GM19239 (cell line): ENCODE measurements at places on chromosomes 5 and 9.
A peak's percentile ranks its signal among the peaks of the same experiment; 100 is the strongest.

- no peak for DNase-seq
These were observed 266.7 kb downstream of the PJA2 start for GRCh38 chr5:109143031-109143430.

DNA sequence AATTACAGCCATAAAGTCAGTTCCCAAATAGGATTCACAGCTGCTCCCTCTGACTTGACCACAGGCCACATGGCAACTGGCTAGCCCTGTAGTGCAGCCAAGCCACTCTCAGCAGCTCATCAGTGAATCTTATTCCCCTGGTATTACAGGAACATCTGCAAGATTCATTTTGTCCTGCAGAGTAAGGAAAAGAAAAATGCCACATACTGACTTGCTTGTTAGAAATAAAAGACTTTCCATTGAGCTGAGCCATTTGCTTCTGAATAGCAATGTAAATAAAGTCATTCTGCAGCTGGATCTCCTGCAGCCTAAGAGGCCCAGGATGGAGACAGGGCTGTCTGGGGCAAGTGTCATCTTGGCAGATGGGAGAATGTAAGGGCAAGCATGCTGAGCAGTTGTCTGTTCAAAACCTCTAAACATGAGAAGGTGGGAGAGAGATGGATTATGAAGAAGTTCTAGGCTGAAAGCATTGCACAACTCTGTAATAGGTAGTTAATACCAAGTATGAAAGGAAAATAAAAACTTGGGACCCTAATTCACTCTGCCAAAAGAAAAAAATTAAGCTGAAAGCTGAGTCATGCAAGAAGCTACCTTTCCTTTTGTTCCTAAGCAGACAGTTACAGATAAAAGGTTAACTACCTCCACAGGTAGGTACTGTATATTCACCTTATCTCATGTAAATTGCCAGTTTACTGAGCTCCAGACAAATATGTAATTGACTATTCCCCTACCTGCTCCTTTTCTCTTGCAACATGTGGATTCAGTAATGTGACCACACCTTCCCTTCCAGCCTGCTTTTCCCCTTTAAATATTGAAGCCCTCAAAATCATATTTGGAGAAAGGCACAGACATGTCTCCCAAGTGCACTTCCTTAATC, 244.4 kb upstream of the RAI14 start:
- no peak for DNase-seq

- no peak for DNase-seq
These were observed 31.4 kb upstream of the FAT2 start for GRCh38 chr5:151622367-151623088.

DNA sequence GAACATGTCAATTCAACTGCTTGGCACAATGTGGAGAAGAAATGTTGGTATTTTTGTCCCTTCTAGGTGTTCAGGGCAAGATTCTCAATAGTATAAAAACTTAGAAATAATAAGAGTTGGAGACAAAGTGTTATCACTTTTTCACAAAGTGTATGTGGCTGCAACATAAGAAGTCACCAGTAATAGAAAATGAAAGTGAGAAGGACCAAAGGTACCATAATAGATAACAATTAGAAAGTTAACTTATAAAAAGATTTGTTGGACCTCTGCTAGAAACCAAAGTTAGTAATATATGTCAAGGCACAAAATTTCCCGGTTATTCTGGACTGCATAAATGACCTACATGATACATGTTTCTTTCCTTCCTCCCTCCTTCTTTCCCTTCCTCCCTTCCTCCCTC, 1535.3 kb downstream of the EFNA5 start:
- DNase-seq: no peak

- DNase-seq: no peak
These were observed 45.4 kb downstream of the SEMA4D start for GRCh38 chr9:89452561-89452960.

- no peak for DNase-seq
These were observed 76.5 kb upstream of the ATG10 start for GRCh38 chr5:81895307-81895706.

GRCh38 chr5:160349249-160349934, 21.0 kb downstream of the C1QTNF2 start:
- DNase-seq: no peak

DNA sequence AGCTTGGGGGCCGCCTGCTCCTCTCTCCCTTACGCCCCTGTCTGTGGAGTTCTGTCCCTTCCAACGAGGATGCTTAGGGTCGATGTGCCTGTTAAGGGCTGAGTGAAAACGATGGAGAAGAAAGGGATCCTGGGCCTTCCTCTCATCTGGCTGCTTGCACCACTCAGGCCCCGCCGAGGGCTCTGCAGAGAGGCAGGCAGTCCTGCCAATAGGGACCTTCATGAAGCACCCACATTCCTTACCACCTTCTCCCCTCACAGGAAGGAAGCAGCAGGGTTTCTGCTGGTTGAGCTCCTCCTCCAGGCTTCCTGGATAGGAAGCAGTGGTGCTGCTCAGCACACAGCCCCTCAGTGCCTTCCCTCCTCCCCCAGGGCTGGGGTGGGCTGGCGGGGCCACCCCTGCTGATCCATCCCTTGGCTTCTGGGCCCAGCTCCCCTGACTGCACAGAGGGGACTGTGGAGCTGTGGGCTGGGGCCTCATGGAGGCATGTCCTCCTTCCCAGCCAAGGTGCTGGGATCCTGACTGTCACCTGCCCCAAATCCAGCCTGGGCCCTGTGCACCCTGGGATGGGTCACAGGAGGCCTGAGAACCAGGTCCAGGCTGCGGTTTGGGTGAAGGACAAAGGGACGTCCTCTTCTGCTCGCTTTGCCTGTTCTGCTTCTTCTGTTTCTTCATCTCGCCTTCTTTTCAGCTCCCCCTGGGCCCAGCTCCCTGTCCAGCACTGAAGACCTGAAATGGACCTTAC, 50.5 kb downstream of the AHRR start:
- no peak for DNase-seq

GRCh38 chr5:179243333-179243732, 101.9 kb downstream of the ADAMTS2 start:
- DNase-seq: no peak

DNA sequence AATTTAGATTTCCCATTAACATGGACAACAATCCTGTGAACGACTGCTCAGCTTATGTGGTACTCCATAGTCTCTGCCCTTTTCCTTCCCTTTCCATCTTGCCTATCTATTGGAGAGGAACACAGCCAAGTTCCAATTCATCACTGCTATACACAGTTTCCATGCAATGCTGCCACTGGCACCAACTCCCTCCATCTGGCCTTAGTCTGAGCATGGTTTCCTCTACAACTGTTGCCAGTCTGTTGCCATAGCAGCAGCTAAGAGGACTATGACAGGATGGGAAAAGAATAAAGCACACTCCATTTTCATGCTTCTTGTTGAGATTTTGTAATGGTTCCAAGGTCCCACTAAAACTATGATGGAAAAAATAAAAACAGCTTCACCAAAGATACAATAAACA, 189.0 kb downstream of the HCN1 start:
- no peak for DNase-seq

GRCh38 chr5:21773456-21773855, 1079.7 kb downstream of the CDH12 start:
- DNase-seq: no peak

GRCh38 chr5:151184316-151185042, 26.9 kb upstream of the ANXA6 start:
- no peak for DNase-seq

GRCh38 chr9:19694601-19695000, 94.2 kb downstream of the SLC24A2 start:
- no peak for DNase-seq

- no peak for DNase-seq
These were observed 1.8 kb downstream of the RNF130 start for GRCh38 chr5:180069589-180070247.

DNA sequence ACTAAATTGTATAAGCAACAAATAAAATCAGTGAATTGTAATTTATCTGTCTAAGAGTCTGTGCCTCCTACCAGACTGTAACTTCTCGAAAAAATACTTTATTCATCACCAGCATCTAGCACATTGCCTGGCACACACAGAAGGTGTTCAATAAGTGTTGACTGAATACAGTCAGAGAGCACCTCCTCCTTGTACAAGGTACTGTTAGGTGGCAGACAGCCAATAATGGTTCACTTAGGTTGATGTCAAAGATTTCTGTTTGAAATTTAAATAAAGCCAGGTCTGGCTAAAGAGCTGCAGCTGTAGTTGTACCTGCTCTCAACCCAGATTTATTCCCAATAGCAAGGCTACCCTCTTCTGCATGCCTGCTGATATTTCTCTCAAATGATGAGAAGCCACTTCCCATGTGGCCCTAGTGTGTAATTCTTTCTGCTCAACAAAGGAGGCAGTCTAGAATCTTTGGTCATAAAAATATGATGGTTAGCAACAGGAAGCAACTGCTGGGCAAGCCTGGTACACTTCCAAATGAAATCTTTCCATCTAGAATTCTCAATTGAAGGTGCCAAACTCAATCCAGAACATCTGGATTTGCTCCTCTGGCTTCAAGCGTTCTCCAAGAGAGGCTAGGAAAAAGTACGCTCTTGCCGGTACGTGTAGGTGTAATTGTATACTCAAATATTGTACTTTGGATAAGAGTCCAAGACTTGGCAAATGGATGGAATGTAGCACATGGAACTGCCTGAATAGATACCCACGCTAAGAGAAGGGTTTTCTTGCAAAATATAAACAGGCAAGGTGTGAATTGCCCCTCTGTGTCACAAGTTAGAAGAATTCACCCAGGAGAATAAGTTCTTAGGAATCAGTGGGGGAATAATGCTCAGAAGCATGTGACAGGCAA, 95.6 kb downstream of the NR6A1 start:
- no peak for DNase-seq

- no peak for DNase-seq
These were observed 14.9 kb upstream of the VDAC1 start for GRCh38 chr5:134019636-134020035.

GRCh38 chr9:121658166-121658565, 6.7 kb downstream of the DAB2IP start:
- DNase-seq: no peak

- no peak for DNase-seq
These were observed 233.2 kb downstream of the FBXL17 start for GRCh38 chr5:108148715-108149139.

DNA sequence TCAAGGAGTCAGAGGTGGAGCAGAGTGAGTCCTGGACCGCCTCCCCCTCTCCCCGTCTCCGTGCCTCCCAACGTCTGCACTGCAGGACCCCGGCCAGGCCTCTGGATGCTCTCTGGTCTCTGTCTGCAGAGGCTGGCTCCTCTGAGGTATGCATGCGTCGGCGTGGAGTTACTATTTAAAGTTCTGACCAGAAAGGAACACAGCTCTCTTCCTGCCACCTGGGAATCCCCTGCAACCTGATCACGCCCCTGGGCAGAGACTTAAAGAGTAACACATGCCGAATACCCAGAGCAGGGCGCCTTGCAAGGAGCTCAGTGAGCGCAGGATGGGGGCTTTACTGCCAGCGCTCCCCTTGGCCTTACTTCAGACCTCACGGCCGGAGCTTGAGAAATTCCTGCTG, 16.0 kb downstream of the ANXA6 start:
- peak; percentile 61 for DNase-seq

GRCh38 chr5:125294844-125295243, 548.4 kb upstream of the ZNF608 start:
- no peak for DNase-seq

DNA sequence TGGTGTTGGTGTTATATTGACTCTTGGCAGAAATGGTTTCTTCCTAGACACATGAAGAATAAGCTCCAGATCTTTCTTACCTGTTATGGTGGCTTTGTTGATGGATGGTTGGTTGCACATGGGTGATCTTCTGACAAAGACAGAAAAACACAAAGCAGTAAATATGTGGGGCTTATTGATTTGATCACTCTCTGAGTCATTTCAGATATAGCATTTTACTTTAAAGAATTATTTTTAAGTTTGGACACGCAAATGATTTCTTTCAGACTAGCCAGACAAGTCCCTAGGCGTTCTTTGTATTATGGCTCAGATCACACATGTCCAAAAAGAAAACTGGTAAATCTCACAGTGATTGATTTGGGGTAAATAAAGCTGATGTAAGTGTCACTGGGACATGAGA, 597.6 kb downstream of the RAB3C start:
- DNase-seq: peak; percentile 6

DNA sequence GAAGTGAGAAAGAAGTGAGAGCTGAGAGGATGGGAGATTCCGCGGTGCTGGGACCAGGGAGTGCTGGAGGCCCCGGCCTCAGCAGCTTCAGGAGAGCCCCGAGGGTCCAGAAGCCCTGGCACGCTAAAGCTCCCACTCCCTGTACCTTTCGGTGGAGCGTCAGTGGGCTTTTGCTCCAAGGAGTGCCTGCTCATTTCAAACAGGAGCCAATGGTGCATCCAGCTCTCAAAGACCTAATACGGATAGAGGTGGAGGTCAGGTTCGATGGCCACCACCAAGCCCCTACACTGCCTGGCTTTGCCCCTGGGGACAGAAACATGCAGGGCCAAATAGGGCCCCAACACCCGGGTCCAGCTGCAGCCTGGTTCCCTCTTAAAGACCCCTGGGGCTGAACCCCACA, 8.2 kb downstream of the CD74 start:
- DNase-seq: no peak

- no peak for DNase-seq
These were observed 512.7 kb downstream of the SLCO4C1 start for GRCh38 chr5:101783241-101784013.
